ENCODE measurements at places on chromosomes 1 and 21. TPM values are rescaled to one million over a fixed set of nuclear protein-coding genes. Genes with fewer than 3 reads are reported as not detected.

Gene LRRC39
- total RNA-seq, result 0.30 TPM

Gene ITGB3BP
- total RNA-seq, result 33.8 TPM

Gene TMEM201
- 37.0 TPM for total RNA-seq

Gene DNAJC6
- total RNA-seq, result 1.3 TPM

Gene ACKR1
- not detected for total RNA-seq

Gene GBP1
- 54.1 TPM for total RNA-seq

Gene RGS13
- total RNA-seq, result not detected

Measured in activated T-cell treated with anti-CD3 and anti-CD28 coated beads, Interleukin-2, amount 50 U/mL, for 4 hours (primary cell).